Activated CD8-positive, alpha-beta T cell treated with anti-CD3 and anti-CD28 coated beads for 36 hours (primary cell): ENCODE measurements at places on chromosomes 1 and 21. TPM values are rescaled to one million over a fixed set of nuclear protein-coding genes. Genes with fewer than 3 reads are reported as not detected.

KRTAP19-3 gene
- total RNA-seq, result not detected

PALMD gene
- not detected for total RNA-seq

- no peak for DNase-seq
Measured at GRCh38 chr1:89331890-89332289, 32.0 kb upstream of the GBP6 start.

DNA sequence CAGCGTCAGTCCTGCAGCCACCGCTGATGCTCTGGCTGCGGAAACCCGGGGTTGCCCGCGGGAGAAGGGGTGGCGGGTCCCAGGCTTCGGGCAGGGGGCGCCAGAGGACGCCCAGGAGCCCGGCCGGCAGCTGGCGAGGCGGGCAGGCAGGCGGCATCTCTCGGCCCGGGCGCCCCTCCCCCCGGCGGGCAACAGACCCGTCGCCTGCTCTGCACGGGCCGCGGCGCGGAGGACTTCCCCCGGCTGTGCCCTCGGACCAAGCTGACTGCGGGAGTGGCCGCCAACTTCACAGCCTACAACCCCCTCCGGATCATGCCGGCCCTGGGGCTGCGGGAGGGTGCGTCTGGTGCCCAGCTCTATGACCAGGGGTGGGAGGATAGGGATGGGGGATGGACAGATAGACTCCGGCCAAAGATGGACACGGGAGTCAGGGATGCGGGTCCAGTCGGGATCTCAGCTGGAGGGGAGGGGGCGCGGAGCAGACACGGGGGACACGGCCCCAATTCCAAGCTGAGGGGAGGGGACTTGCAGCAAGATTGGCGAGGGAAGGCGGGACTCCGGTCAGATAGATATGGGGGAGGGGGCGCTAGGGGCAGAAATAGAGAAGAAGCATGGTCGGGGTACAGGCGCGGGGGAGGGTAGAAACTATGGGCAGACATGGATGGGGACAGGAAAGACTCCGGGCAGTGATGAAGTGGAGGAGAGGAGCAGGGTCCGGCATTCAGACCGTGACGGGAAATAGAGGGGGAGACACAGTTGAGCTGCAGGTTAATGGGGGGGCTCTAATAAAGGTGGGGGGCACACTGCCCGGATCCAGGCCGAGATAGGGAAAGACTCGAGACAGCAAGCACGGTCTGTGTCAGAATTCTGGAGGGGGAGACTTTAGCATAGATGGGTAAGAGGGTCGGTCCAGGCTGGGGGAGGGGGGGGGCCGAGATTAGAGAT, 1.1 kb downstream of the ADGRB2 start:
- peak; percentile 74 for DNase-seq

DNA sequence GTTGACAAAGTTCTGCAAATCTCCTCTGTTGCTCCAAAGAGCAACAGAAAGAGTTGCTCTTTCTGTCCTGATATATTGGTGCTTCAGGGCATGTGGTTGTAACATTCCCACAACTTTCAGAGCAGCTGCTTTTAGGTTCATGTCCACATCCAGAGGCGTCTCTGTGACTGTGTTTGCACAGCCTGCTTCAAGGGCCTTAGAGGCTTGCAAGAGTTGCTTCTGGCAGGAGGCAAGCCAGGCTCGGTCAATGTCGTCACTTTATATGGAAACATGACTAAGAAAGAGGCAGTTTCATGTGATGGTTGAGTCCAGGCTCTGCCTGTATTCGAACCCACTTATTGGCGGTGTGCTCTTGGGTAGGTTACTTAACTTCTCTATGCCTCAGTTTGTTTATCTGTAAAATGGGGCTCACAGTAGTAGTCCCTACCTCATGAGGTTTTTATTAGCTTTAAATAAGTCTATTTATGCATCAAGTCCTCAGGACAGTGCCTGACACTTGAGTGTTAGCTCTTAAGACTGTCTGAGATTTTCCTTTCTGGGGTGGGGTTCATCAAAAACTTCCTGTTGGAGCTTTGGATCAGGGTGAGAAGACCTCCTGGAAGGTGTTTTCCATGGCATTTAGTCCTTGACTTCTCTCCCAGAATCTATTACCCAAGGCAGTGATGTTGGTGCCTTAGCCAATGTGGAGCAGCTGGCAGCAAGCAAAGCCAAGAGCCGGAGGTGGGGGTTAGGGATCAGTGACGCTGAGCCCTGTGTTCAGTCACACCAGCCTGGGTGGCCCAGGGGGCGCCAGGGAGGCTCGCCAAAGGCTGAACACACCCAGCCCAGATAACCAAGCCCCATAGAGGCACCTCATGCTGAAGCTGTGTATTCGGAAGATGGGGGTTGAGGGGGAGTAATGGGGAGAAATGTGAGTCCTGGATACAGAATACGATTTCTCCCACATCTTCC, 18.9 kb downstream of the LHX4 start:
- DNase-seq, result peak; percentile 23

DNA sequence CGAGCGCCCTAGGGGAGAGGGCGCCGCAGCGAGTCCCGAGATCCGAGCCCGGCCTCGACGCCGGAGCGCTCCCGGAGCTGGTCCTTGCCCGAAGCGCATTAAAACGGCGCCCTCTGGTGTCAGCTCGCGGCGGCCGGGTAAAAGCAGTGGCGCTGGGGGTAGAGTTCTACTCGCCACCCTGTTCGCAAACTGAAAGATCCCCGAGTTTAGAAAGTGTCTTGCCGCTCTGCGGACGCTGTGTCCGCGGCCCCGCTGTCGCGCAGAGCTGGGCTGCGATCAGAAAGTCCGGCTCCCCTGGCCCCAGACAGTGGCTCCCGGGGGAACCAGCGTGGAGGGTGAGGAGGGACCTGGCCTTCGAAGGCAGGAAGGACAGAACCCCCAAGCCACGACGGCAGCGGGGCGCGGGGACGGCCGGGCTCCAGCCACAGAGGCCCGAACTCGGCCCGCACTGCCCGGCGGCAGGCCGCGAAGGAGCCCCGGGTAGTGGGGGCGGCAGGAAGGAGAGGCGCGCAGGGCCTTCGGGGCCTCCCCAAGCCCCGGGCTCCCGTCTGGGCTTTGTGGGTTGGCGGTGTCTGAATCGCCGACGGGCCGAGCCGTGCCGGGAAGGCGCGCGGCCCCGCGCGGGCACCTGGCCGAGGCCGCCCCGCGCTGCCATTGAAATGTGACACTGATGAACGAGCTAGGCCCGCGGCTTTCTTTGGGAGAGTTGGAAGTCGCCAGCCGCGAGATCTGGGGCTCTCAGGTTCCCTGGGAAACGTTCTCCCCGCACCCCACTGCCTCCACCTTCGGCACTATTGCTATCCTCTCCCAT, 39.1 kb upstream of the NFIA start:
- DNase-seq, result peak; percentile 90

GRCh38 chr1:241591317-241591716, 48.9 kb downstream of the CHML start:
- no peak for DNase-seq
